NCI-H1930 (cell line): ENCODE measurements at places on chromosomes 3 and 15.

GRCh38 chr15:92617549-92618520 lies 37.7 kb downstream of the FAM174B start:
- DNase-seq: no peak

- DNase-seq: no peak
These were observed 245.2 kb downstream of the CD47 start for GRCh38 chr3:107845380-107846278.

DNA sequence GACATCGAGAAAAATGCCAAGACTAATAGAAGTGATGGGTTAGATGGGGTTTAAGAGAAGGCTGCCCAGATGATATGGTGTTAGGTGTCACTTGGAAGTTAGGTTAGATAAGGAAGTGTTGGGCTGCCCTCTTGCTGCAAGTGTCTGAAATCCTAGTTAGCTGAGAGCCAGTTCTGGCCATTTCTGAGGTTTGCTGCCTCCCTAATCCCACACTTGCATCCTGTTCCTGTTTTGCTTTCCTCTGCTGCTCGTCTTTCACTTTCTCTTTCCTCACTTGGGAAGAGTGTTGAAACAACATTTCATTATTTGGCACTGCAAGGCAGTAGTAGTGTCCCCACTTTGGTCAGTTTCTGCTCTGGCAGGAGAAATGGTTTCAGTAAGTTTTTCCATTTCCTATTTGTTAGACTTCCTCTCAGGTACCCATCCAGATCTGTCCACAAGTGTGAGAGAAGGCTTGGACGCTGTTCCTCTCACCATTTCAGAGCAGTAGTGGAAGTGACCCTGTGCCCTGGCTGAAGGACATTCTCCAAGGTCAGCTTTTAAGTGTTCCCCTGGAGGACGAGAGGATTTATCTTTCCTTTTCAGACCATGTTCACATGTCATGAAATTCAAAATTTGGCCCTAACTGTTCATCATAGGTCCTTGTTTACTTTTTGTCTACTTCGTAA lies 93.3 kb downstream of the ADAMTSL3 start:
- no peak for DNase-seq

DNA sequence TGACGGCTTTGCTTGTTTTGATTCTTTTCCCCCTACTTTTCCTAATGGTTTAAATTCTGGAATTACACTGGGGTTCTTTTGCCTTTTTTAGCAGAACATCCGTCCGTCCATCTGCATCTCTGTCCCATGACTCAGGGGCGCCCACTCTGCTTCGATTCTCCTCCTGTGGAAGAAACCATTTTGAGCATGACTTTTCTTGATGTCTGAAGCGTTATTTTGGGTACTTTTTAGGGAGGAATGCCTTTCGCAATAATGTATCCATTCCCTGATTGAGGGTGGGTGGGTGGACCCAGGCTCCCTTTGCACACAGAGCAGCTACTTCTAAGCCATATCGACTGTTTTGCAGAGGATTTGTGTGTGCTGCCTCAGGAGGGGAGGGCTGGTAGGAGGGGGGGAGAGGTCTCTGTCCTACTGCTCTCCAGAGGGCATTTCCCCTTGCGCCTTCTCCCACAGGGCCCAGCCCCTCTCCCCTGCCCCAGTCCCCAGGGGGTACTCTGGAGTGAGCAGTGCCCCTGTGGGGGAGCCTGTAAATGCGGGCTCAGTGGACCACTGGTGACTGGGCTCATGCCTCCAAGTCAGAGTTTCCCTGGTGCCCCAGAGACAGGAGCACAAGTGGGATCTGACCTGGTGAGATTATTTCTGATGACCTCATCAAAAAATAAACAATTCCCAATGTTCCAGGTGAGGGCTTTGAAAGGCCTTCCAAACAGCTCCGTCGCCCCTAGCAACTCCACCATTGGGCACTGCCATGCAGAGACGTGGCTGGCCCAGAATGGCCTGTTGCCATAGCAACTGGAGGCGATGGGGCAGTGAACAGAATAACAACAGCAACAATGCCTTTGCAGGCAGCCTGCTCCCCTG lies 19.5 kb upstream of the BSN start:
- DNase-seq: peak; percentile 4
